ENCODE measurements at places on chromosomes 16 and 17.

DNA sequence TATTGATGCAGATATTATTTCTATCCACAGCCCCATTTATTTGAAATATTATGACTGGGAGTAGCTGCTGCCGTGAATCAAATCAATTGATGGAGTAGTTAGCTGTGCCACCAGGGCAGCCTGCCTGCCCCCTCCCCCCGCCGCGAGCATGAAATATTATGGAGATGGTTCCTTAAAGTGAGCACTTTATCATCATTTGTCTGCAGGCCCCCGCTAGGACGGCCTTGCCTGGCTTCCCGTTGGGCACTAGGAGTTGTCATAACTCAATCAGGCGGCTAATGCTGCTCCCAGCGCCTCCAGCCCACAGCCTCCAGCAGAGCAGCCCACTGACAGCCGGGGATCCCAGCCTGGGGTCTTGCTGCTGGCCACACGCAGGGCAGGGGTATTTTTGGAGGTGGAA is 173.9 kb downstream of the SALL1 start:
- no peak for DNase-seq

DNA sequence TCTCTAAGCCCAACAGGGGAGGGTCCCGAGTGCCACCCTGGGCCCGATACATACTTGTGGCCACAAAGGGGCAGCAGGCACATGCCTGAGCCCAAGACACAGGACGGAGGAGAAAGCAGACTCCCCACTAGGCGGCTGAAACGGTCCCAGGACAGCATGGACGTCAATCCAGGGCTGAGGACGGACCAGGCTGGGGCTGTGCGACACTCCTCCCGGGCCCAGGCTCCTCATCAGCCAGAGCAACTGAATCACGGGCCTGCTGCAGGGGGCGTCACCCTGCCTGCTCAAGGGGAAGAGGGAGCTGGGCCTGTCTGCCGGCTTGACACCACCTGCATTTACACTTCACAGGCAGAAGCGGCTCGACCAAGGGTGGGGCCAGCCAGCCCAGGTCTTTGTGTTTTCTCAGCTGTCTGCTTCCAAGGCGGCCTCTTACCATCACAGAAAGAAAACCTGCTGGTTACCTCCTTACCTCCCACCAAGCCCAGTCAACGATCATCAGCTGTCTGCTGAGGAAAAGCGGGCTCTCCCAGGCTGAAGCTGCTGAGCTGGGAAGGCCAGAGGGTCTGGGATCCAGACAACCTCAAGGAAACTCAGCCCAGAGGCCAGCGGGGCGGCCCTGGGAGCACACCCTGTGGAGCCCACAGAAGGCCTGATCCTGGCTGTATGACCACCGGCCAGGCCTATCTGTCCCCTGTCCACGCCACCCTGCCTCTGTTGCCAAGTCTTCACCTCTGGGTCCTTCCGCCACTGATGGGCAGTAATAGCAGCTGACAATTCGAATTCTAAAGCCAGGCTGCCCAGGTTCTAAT is 26.4 kb downstream of the KIFC3 start:
- no peak for DNase-seq

DNA sequence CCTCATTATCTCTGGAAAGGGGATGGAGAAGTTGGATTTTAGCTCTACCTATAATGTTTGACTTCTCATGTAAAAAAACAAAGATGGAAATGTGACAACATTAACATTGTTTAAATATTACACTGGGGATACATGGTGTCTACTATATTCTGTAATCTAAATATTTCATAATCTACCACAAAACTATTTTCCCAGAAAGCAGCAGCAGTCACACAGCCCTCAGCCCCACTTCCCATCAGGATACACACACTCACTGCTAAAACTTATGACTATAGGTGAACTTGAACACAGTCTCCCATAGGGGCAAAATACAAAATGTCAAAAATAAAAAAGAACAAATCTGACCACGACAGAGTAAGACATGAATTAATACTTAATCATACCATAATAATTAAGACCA is 95.7 kb downstream of the KANSL1 start:
- DNase-seq: no peak

DNA sequence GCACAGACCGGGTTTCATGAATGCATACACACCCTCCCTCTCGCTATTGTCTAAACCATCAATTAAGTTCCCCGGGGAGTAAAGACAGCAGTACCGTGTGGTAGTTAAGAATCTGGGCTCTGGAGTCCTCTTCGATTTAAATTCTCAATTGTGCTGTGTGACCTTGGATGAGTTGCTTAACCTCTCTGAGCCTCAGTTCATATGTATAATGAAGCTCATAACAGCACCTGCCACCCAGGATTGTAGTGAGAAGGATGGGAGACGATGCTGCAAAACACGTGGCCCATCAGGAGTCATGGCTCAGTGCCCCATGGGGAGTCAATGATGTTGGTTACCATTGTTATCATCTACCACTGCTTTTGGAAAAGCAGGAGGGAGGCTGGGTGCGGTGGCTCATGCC is 34.5 kb upstream of the KDM8 start:
- DNase-seq: no peak

Data from COLO829 (cell line).